ENCODE measurements at places on chromosomes 12 and 14. TPM values are rescaled to one million over a fixed set of nuclear protein-coding genes. Genes with fewer than 3 reads are reported as not detected.

GRCh38 chr12:29242921-29243431, 93.9 kb downstream of the FAR2 start:
- DNase-seq, result no peak

DNA sequence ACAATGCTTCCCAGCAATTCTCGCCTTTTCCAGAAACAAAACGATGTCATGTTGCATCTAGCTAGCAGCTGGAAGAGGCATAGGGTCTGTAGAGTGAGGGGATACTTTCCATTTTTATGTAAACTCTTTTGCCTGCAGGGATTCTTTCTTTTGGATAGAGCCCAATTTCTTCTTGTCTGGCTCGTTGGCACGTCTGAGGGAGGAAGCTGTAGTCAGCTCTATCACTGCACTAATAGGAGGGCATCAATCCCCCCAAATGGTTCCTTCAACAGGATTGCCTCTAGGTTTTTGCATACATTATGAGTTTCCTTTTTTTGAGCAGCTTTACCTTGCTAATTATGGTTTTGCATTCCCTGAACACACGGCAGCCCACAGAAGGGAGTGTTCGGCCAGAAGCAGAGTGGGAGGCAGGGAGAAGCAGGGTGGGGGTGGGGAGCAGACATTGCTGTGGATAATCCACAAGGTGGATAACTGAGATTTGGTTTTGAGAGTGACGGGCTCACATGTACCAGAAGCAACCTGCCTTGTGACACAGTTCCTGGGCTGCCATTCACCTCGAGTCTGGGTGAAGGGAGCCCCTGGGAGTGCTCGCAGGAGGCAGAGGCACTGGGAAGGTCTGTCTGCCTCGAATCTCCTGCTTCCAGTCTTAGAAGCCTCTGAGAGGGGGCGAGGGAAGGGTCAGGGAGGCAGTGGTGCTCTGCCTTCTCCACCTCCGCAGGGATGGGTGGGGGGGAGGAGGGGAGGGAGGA, 24.5 kb downstream of the LRTM2 start:
- DNase-seq, result no peak

GRCh38 chr14:69105326-69105725, 47.6 kb downstream of the DCAF5 start:
- DNase-seq, result no peak

Gene LRP10
- 157 TPM for total RNA-seq

DNA sequence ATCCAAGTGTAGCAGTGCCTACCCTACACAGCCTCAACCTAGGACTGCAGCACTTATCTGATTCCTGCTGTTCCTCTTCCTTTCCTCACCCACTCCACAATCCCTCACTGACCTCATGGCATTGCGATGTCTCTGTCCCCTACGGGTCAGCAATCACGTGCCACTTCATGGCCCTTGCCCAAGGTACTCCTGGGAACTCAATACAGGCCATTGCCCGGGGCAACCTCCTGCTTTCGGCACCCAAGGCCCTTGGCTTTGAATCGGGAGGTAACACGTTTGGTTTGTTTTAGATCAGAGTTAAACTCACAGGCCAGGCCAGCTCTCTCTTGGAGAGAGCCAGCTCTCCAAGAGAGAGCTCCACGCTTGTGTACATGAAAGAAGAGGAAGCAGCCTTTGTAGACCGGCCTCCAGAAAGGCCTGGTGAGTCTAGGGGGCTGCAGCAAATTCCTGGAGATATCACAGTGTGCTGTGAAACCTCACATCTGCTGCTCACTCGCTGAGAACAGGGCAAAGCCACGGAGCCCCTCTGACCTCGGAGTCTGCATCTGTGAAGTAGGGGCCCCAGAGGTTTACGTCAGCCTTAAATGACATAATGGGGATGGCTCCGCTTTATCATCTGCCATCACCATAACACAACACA, 12.2 kb downstream of the CLMN start:
- DNase-seq, result no peak

- no peak for DNase-seq
Observed at GRCh38 chr12:64086946-64087345, 135.2 kb downstream of the KICS2 start.

DNA sequence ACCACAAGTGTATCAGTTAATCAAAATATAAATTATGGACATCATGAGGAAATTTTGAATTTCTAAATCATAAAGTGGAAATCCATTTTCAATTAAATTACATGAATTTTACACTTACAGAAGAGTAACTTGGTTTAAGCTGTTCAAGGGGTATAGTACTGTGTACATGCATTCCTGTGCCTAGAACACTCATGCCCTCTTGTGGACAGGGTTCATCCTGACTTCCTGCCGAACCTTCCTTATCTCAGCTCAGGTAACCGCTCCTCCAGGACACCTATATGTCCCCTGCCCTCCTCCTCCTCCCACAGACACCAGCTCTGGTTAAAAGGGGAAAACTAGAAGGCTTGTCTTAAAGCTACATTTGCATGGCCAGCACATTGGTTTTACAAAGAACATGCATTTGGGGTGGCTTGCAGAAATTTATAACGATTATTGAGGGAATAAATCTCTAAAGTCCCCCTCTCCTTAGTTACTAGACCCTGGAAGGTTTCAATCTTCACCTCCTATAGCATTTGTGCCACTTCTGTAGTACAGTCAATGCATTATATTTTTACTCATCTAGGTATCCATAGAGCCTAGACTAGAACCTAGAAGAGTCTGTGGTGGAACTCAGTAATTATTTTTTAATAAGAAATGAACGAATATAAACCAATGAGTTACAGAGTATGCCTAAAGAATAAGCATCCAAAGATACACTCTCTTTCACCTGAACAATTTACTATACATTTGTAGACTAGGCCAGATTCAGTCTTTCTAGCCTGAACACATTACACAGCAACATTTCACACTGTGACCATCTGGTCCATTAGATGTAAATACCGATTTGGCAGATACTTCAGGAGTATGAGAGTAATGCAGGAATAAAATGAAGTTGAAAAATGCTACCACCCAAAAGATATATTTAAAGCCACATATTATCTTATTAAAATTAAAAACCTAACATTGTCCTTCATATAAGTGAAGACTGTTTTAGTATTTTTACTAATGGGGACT, 345.6 kb downstream of the PAWR start:
- no peak for DNase-seq

DNA sequence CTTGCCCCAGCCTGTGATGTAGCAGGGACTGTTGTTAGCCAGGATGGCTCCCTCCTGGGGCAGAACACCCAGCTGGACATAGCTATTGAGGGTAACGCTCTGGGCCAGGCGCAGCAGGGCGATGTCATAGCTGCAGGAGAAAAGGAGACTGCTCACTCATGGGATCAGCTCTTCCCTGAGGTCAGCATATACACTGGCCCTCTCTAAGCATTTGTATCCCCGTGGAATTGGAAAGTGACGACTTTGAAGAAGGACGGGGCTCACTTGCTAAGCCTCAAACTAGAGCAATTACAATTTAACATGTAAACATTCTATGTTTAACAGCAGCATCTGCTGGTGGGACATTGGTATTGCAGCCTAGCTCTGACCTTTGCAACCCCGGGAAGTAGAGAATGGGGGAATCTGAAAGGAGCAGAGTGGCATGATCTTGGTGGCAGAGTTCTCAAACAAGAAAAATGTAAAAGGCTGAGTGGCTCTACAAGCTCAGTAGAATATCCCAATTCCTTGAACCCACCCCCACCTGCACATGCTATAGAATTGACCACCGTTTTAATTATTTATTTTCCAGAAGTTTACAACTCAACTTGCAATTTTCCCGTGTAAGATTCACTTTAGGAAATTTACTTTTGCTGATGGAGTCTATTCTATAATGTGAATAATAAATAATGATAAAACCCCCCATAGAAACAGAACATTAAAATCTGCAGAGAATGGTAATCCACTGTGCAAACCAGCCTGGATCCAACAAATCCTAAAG, 5.0 kb downstream of the CELA1 start:
- no peak for DNase-seq

Gene SMOC1
- 0.72 TPM for total RNA-seq

DNA sequence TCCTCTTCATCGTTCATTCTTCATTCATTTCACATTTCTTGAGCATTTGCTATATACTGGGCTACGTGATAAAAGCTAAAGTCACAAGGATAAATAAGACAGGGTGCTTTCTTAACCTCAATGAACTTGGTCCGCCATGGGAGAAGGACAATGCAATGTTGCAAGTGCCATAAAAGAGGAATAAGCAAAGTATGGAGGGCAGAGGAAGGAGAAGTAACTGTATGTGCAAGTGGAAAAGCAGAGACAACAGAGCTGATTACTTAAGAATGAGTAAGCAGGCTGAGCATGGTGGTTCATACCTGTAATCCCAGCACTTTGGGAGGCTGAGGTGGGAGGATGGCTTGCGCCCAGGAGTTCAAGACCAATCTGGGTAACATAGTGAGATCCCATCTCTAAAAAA, 14.4 kb downstream of the AREL1 start:
- DNase-seq, result no peak

DNA sequence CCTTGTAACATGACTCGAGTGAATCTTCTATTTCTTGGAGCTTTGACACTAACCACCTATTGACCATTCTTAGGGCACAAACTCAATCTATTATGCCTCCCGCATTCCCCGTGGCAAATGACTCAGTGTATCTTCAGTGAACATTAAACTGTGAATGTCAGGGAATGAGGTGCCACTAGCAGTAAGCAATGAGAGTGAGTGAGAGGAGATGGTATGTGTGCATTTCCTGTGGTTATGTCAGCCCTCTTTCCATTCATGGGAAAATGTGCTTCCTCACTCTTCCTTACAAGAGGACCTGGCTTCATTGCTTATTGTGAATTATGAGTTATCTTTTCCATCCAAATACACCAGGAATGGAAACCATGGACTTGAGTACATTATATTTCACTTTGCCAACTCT, 229.2 kb downstream of the EMP1 start:
- no peak for DNase-seq

Gene DCN
- total RNA-seq, result 549 TPM

GRCh38 chr14:68249661-68250451, 430.3 kb downstream of the RAD51B start:
- DNase-seq, result no peak

GRCh38 chr12:30822385-30823155, 67.8 kb upstream of the CAPRIN2 start:
- DNase-seq, result peak; percentile 69

Gene LAG3
- total RNA-seq, result not detected

DNA sequence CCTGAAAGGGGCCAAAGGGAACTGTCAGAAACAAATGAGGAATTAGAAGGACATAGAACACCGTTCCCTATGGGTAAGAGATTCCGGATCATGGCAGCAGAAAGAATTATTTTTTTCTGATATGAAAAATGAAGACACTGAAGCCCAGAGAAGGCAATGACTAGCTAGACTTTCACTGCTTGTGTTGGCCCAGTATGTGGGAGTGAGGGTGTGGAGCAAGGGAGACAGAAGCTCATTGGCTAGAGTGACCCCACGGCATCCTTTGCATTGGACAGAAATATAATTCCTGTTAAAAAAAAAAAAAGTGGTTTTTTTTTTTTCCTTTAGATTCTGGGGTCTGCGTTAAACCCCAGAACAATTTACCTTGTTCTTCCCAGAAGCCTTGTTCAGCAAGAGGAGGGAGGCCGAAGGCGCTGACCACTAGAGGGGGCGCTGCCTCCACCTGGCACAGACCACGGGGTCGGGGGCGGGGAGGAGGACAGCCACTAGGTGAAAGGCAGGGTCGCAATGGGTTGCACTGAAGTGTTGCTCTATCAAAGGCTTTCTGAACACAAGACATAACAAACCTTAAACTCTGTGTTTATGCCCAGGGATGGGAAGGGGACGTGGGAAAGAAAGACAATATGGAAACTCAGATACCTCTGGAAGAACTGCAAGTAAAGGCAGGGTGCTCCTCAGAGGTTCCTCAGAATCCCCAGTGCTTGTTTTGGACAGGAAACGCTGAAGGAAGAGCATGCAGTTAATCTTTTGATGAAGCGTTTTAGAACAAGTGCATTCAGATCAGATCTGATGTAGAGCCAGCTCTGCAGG, 156.8 kb downstream of the KCNA5 start:
- DNase-seq, result no peak

GRCh38 chr12:98471085-98471484, 44.3 kb upstream of the TMPO start:
- DNase-seq, result no peak

Gene ISM2
- not detected for total RNA-seq

Gene PLBD1
- total RNA-seq, result 10.6 TPM

GRCh38 chr12:43653917-43654316, 101.9 kb upstream of the ADAMTS20 start:
- no peak for DNase-seq

GRCh38 chr12:93139028-93139665, 210.1 kb upstream of the EEA1 start:
- no peak for DNase-seq

DNA sequence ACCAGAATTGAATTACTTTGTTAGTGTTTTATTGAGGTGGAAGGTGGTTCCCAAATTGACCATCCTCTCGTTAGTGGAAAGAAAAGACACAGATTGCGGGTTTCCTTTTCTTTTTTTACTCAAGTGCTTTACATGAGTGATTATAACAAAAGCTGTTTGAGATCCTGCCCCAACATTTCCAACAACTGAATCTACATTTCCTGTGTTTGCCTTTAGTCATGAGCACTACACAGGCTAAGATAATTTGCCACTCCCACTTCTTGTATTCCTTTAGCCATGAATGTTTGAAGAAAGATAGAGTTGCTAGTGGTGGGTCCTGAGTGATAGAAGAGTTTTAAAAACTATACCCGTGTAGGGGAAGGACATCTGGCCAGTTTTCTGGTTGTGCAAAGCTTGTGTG, 16.0 kb downstream of the RERGL start:
- no peak for DNase-seq

GRCh38 chr12:108054496-108054895, 74.6 kb upstream of the WSCD2 start:
- DNase-seq, result no peak

DNA sequence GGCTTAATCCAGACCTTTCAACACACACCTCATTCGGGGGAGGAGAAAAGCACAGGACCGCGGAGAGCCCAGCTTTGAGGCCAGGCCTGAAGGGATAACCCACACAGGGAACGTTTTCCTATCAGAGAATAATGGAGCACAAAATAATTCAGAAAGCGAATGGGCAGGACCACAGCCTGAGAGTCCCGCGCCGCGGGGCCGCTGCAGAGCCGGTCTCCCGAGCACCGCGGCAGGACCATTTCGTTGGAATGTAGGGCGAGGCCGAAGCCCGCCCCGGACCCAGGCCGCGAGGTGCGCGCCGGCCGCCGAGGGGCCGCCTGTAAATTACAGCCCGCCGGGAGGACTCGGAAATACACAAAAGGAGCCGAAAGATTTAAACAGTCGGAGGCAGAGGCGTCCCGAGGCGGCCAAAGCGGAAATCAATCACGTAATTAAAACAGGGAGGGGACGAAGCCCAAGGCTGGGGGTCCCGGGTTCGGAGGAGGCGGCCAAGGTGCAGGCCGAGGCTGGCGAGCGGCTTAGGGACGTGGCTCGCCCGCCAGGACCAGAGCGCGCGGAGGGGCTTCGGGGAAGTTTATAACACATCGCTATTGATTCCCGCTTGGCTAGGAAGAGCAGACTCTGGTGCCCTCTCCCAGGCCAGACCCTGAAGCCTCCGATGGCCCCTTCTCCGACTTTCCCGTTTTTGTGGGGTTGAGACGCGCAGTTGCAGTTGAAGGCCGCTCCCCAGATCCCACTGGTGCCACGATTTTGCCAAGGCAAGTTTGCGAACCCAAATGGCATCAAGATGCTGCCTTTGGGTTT, 6.3 kb upstream of the HOXC4 start:
- DNase-seq, result no peak
